Putamen (tissue), 1 donor: ENCODE measurements at places on chromosomes 2 and 18.

DNA sequence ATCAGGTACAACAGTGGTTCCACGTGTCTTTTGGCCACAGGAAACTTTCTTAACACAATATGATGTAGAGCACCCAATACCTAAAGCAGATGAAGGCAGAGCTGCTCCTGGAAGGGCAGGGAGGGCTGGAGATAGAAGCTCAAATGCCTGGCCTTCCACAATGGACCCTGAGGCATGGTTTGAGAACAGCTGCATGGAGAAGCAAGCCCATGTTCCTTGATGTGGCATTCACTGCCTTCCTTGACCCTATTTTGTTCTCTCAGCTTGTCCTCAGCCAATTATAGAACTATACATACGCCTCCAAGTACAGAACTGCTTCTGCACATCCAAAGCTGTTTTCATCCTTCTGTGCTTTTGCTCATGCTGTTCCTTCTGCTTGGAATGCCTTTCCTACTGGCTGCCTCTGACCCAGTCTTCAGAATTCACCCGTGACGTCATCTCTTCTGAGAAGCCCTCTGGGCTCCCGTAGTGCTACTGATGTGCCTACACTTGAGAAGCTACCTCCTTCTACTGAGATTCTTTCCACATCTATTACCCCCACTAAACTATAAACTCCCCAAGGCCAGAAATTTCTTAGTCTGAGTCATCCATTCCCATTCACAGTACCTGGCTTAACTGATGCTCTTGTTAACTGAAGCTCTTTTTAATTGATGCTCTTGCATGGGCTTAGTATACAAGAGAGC is 69.9 kb downstream of the CHRNA1 start:
- no peak for DNase-seq

- no peak for DNase-seq
These were observed 45.6 kb downstream of the LPIN2 start for GRCh38 chr18:2967357-2967756.

GRCh38 chr2:44974064-44974715 is 32.7 kb downstream of the SIX3 start:
- no peak for DNase-seq

DNA sequence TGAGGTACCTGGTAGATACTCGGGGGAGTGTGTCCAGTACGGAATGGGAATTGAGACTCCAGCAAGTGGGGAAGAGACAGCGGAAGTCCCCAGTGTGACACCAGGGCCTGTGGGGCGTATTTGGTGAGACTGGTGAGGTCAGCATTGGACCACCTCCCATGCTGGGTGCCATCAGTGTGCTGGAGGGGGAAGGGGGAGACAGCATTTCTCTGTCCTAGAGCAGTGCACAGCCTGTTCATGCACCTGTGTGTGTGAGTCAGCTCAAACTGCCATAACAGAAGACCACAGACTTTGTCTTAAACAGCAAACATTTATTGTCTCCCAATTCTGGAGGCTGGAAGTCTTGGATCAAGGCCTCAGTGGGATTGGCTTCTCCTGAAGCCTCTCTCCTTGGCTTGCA is 301.8 kb downstream of the GBX2 start:
- DNase-seq, result no peak

DNA sequence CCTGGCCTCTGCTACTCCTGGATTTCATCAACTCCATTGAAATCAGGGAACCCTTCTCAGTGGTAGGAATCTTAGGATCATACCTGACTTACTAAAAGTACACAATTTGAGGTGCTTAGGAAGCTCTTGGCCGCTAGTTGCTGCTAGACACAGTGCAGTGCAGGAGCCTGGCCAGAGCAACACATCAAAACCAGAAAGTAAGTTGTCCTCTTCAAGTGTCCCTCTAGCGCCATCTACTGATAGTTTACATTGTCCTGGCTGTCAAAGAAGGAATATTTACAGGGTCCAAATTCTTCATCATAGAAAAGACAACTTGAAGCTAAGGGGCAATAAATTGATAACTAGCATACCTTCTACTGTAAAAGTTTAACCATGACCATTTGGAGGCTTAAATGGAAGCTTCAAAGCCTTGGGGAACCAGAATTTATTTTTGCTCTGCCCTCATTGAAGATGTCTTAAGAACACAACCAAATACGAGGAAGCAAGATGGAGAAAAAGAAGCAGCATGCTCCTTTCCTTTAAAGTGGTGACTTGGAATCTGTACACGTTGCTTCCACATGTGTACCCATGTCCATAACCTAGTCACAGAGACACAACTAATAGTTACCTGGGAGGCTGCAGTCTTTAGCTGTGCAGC is 889.1 kb upstream of the GCFC2 start:
- DNase-seq, result peak; percentile 67

DNA sequence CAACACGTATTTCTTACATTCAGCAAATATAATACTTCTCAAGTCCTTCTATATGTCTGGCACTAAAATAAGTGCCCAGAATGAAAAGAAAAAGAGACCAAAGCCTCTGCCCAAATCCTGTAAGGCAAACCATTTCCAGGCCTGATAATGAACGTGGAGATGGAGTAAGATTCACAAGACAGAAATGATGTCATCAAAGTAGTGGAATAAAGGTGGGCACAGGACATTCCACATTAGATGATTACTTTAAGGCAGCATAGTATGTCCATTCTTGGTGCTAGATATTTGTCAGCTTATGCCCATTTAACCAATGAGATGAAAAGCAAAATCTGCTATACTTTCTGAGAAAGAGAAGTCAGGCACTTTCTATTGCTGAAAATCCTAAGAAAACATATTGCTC is 38.5 kb downstream of the CNTNAP5 start:
- no peak for DNase-seq

DNA sequence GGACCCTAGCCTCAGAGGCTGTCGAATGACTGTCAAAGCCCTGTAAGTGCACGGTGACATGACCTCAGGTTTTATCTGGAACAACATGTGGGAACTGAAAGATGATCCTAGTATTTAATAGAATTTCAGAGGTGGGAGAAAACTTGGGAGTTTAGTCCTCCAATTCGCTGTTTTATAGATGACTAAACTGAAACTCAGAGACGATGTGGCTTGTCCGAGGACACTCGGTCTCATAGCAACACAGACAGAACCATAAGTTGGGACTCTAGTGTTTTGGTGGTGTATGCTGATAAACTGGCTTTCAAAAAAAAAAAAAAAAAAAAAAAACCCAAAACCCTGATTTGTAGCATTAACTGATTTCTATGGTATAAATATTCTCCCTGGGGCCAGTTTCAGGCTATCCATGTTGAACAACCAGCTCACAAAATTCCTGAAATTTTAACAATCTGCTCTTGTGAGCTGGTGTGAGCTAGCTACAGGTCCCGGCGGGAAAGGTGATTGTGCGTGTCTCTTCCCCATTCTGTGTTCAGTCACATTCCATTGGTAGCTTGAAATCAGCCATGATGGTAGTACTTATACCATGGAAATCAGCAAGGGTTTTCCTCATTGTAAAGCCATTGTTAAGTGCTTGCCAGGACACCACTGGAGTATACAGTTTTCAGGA is 195.5 kb upstream of the EPAS1 start:
- no peak for DNase-seq

- no peak for DNase-seq
These were observed 2.6 kb downstream of the MROH2A start for GRCh38 chr2:233780771-233781170.

DNA sequence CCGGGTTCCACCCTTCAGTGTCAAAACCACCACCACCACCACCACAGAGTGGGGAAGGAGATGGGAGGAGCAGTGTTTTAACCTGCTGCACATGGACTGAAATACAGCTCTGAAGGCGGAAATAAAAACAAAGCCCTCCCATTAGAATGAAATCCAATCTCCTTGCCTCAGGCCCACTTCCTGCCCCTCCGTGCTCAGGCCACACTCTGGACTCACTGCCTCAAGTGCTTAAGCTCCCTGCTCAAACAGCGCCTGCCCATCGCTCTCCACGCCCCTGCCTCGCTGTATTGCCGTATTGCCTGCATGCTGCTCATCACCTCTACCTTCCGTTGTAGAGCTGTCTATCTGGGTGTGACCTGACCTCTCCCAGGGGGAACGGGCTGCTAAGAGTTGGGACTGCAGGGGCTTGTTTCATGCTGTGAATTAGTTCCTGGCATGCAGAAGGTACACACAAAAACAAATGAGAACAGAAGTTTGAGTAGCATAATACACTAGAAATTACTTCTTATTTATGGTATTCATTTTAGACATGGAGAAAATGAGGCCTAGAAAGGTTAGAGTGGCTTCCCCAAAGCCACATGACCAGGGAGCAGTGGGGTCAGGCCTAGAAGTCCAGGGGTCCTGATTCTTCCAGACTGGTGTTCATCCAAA is 31.6 kb upstream of the NEB start:
- no peak for DNase-seq

GRCh38 chr18:54845787-54846186 is 17.5 kb downstream of the RAB27B start:
- no peak for DNase-seq

- no peak for DNase-seq
These were observed 31.8 kb upstream of the TNFAIP6 start for GRCh38 chr2:151325581-151326095.

DNA sequence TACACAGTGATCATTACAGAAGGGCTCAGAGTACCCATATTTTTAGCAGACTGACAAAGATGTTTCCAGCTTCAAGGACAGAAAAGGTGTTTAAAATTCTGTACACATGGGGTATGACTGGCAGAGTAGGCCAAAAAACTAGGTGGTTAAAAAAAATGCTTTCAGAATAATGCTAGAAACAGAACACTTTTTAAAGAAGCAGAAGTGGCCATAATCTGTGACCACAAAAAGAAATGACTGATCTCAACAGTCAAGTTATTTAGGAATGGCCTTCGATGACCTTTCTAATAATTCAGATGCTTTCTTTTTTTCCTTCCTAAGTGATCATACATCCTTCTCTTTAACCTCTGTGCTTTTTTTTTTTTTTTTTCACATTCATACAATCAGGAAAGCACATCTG is 4.1 kb upstream of the AQP4 start:
- DNase-seq, result no peak

DNA sequence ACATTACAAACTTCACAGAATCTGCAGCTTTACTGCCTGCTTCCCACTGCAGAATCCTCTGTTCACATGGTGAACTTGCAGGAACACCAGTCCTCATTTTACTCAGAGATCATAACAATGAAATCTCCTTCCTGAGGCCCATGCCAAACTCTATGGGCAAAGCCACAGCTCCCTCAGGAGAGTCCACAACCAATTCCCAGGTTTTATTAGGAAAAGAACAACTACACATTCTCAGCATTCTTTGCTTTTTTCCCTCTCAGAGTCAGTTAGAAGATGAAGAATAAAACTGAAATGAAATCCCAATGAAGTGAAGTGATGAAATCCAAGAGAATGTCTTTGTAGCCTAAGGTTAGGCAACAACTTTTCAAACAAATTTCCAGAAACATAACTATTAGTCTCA is 233.7 kb downstream of the DSEL start:
- no peak for DNase-seq

DNA sequence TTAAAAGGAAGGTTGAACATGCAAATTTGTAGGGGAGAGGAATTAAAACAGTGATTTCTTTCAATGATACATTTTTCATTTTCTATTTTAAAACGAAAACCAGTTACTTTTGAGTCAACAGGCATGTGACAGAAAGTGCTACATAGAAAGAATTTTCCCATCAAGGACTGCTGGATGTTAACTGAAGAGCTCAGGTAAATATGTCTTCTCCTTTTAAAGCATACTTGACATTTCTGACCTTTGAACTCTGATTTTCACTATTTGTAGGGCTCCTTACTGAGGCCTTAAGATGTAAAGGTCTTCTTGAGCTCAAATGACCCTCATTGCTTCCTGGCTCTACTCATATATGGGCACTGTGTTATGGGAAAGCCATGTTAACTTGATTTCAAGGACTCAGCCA is 32.4 kb downstream of the FIGN start:
- no peak for DNase-seq

GRCh38 chr2:54915101-54915500 is 135.2 kb downstream of the RTN4 start:
- no peak for DNase-seq

- DNase-seq, result no peak
These were observed 365.4 kb downstream of the ADCYAP1 start for GRCh38 chr18:1270081-1270480.

DNA sequence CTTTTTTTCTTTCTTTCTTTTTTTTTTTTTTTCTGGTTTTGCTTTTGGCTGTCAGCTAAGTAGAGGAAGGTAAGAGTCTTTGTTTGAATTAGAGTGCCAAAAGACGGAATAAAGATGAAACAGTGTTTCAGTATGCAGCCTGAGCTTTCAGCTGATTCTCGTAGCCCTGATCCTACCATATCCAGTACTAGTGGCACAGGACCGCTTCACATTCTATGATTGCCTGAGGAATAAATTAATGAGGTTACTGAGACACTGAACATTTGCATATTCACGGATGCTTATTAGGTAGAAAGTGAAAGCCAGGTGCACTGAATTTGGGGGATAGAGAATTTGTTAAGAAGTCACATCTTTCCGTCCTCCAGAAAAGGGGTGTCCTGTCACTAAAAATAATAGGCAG is 421.5 kb upstream of the POU3F3 start:
- DNase-seq, result peak; percentile 57

DNA sequence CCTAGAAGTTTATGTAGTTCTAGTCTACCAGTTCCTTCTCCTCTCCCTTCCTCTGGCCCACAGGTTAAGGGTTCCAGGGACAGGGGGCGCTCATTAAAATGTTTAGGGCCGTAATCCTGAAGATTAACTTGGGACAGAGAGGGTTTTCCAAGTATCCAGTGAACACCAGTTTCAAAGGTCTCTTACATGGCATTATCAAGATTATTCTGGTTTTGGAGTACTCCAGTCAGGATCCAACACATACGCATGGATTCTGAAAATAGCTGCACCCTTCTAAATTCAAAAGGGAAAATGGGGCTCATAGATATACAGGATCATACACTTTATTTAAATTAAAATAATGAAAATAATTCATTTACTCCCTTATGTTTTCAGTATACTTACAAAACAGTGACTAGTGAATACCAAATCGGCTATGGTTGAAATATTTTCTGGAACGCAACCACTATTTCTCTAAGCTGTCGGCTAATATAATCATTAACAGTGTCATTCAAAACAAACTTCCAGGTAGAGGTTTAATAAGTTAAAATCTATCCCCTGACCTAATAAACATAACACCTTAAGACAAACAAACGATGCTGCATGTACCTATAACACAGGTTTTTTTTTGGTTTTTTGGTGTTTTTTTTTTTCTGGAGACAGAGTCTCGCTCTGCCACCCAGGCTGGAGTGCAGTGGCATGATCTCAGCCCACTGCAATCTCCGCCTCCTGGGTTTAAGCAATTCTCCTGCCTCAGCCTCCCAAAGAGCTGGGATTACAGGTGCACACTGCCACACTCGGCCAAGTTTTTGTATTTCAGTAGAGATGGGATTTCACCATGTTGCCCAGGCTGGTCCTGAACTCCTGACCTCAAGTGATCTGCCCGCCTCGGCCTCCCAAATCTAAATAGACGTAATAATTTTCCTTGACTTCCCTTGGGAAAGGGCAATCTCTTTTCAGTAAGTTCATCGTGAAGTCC is 44.7 kb downstream of the MGAT4A start:
- no peak for DNase-seq

DNA sequence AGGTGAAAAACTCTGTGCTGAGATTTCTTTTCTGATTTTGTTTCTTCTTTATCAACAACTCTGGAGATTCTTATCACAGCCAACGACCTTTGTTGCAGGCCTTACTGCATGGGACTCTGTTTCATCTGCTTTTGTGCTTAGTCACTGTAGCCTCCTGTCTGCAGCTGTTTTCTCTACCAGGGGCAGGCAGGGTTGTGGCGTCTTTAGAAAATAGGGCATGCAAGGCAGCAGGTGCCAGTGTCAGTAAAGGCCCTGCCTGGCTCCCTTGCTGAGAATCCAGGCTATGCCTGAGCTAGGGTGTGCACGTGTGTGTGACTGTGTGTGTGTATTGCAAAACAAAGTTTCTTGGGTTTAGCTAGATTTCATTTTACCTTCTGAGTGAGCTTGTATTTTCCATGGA is 14.6 kb upstream of the SLC9A2 start:
- DNase-seq, result no peak

GRCh38 chr2:119536211-119536610 is 8.0 kb upstream of the CFAP221 start:
- no peak for DNase-seq
